ENCODE measurements at places on chromosomes 6 and 20.

GRCh38 chr20:42955713-42956112 is 234.0 kb downstream of the PTPRT start:
- DNase-seq: no peak

DNA sequence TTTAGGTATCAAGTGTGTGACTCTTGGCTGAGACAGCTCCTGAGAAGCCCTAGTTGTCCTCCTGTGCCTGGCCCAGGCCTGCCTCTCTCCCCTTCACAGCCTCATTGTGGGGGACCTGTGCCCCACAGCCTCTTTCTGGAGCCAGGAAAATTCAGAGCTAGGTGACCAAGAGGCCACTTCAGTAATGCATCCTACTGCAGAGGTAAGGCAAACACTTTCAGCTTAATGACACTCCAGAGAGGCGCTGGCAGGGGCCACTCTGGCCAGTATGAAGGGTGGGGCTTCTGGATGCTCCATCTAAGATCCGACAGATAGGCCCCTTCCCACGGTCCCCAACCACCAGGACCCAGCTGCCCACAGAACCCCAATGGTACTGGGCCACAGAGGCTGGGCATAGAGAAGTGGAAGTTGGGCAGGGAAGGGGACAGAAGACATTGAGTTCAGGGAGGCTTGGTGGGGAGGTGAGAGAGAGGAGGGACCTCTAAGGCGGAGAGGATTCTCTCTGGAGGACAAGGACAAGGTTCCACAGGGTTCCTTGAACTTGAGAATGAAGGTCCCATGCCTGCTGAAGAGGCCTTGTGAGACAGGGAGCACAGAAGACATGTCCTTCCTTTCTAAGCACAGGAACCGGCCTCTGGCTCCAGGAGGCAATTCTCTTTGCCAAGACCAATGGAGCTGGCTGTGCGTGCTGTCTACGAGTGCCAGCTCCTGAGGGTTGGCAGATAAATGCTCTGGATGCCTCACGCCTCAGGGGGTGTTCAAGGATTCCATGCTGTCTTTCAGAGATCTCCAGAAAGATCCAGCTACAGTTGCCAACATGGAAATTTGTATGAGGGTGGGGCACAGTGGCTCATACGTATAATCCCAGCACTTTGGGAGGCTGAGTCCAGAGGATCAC is 46.4 kb upstream of the TGM2 start:
- DNase-seq: no peak

DNA sequence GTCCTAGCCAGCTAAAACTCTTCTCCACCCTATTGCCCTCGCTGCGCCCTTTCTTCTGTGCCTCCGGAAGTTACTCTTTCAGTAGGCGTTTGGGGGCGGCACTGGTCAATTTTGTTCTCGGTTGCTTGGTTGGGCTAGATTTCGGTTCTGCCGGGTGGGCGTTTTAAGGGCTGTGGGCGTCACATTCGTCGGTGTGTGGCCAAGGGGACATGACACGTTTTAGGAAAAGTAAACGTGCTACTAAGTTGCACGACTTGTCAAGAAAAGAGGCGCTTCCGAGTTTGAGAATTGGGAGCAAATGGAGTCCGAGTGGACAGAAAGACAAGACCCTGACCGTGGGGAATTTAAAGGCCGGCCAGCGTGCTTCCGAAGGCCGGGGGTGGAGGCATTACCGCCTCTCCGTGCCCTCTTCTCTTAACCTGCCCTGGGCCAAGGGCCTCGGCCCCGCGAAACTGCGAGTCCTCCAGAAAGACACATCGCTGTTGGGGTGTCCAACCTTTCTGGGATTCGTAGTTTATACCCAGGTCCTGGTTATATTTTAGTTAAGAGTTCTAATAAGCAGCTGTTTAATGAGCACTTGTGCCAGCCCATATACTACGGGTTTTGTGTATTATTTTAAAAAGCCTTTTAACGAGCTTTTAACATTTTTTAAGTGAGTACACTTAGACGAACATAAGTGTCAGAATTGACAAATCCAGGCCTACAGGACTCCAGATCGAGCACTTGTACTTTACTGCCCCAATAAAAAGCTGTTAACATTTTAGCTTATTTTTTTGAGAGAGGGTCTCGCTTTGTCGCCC is 664 bp upstream of the BAG6 start:
- DNase-seq: no peak

GRCh38 chr20:63071541-63072181 is 64.9 kb upstream of the BHLHE23 start:
- no peak for DNase-seq

- DNase-seq: no peak
Measured at GRCh38 chr6:168695701-168696100, 254.7 kb downstream of the SMOC2 start.

- peak; percentile 78 for DNase-seq
Measured at GRCh38 chr20:32675223-32675975, 1.7 kb upstream of the C20orf203 start.

- DNase-seq: peak; percentile 54
Measured at GRCh38 chr6:106997392-106998158, 23.0 kb upstream of the CD24 start.

GRCh38 chr6:108650781-108651180 is 90.1 kb downstream of the FOXO3 start:
- DNase-seq: no peak

GRCh38 chr6:54899442-54899841 is 52.9 kb downstream of the FAM83B start:
- no peak for DNase-seq

- DNase-seq: no peak
Measured at GRCh38 chr6:137105375-137105774, 60.6 kb upstream of the IL20RA start.

GRCh38 chr20:56929606-56930005 is 300.5 kb downstream of the TFAP2C start:
- no peak for DNase-seq

- no peak for DNase-seq
Measured at GRCh38 chr20:4117158-4117740, 101.9 kb upstream of the RNF24 start.

DNA sequence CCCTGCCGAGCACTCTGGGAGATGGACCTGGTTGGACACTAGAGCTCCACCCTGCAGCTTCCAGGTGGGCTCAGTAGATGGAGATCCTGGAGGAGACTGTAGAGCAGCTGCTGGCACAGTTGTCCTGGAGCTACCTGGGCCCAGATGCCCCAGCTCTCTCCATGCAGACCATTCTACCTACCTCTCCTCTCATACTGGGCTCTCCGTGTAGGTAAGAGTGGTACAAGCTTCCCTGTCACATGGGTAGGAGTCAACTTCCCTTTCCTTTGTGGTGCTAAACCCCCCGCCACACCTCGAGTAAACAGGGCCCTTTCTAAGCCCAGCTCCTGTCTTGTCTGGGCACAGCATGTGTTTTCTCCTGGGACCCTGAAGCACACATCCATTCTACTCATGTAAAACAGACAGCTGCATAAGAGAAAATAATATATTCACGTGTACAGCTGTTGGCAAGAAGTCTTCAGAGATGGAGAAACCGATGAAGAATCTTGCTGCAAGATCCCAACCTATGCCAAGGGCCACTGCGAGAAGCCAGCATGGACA is 108.1 kb upstream of the DUSP22 start:
- no peak for DNase-seq

- DNase-seq: peak; percentile 51
Measured at GRCh38 chr6:56359201-56359899, 112.0 kb upstream of the COL21A1 start.

DNA sequence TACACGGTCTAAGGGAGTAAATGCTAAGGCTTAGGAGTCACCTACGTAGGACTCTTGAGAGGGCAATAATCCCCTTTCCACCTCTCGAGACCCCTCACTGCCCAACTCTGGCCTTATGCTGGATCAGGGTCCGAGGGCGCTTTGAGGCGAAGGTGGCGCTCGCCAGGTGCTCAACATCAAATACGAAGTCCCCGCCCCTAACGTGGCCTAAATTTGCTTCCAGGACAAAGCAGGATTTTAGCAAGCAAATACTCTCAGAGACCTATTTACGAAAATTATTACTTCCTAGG is 406 bp upstream of the TRIM26 start:
- no peak for DNase-seq

DNA sequence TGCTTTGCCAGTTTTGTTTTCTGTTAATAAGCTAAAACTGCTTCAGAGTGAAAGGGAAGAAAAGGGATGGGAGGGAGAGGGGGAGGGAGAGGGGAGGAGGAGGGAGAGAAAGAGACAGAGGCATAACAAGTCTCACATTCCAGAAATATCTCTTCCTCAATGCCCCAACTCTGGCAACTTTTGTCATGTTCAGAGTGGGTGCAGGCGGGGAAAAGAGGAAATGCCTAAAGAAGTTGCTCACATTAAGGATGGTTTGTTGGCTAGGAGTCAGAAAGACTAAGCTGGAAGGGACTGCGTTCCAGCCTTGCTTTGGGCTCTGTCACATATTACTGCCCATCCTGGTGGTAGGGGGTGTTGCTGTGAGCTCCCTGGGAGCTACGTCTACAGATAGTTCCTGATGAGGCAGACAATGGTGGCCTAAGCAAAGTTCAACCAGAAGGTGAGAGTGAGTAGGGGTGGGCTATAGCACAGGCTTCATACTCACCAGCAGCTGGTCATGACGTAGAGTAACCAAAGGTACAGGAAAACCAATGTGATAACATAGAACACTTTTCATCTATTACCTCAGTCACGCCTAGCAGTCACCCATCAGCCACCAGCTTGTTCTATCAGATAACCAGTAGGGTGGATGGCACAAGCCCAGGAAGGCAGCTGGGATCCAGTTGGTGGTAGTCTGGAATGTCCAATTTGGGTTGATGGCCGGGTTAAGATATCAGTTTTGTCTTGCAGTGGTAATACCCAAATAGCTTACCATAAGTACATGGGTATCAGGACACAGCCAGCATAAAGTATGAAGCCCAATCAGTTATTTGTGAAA is 2.1 kb downstream of the TSPYL4 start:
- no peak for DNase-seq

- DNase-seq: no peak
Measured at GRCh38 chr6:161266513-161267230, 7.2 kb downstream of the AGPAT4 start.

DNA sequence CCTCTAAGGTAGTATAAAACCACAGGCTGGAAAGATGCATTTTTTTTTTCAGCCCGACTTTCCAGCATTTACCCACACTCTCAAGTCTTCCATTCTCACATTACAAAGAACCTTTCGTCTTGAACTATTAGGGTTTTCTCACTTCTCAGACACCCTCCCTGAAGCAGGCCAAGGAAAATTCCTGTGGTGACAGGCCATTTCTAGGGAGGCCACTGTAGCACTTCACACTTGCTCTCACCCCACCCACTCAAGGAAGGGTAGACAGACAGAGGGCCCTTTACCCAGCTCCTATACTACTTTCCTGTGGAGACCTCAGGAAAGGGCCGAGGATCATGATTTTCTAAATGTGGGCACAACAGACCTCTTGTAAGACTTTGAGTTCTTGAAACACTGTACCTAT is 27.7 kb downstream of the KCNS1 start:
- DNase-seq: no peak

GRCh38 chr6:52524918-52525317 is 51.9 kb downstream of the TRAM2 start:
- DNase-seq: no peak

DNA sequence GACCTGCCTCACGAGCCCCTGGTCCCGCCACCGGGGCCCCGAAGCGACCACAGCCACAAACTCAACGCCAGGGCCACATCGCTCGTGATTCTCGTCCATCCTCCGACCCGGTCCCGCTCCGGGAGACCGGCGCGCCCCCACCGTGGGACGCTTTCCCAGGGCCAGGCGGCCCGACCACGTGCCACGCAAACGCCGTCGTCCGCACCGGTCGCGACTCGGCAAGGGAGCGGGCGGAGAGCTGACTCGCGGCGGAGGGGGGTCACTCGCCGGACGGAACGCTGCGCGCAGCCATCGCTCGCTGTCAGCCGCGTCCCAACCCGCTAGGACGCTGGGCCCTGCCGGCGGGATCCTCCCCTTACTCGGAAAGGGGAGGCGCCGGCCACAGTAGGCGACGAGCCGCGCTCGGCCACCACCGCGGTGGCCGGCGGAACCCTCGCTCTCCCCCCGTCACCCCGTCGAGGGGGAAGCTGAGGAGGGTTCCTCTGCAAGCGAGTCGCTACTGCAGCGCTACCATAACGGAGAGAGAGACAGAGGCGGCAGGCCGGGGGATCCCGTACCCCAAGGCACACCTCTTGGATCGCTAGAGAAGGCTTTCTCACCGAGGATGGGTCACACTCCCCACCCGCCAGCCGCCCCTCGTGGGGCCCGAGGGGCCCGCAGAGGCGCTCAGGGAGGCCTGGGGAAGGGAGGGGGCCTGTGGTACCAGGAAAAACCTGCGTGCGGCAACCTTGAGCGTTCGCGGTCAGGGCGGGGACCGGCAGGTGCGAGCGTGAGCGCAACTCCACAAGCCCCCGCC is 511.8 kb upstream of the ZNF337 start:
- DNase-seq: no peak

DNA sequence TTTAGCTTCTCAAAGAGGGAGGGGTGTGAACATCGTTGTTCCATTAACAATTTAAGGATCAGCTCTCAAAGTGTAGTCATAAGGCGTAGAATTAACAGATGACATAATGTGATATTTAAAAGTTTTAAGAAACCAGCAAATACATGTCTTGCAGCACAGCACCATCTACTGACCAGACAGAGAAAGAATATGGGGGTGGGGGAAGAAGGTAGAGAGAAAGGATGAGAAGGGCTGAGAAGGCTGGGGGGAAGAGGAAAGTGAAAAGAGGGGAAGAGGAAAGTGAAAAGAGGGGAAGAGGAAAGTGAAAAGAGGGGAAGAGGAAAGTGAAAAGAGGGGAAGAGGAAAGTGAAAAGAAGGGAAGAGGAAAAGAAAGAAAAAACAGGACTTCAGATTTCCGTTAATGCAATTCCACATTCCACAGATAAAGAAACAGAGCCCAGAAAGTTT is 80.9 kb downstream of the HAO1 start:
- peak; percentile 49 for DNase-seq

- no peak for DNase-seq
Measured at GRCh38 chr20:46433051-46433450, 26.6 kb upstream of the ELMO2 start.

GRCh38 chr20:17024513-17025119 is 202.2 kb upstream of the PCSK2 start:
- no peak for DNase-seq

- DNase-seq: no peak
Measured at GRCh38 chr20:34710568-34710839, 6.4 kb downstream of the TP53INP2 start.

DNA sequence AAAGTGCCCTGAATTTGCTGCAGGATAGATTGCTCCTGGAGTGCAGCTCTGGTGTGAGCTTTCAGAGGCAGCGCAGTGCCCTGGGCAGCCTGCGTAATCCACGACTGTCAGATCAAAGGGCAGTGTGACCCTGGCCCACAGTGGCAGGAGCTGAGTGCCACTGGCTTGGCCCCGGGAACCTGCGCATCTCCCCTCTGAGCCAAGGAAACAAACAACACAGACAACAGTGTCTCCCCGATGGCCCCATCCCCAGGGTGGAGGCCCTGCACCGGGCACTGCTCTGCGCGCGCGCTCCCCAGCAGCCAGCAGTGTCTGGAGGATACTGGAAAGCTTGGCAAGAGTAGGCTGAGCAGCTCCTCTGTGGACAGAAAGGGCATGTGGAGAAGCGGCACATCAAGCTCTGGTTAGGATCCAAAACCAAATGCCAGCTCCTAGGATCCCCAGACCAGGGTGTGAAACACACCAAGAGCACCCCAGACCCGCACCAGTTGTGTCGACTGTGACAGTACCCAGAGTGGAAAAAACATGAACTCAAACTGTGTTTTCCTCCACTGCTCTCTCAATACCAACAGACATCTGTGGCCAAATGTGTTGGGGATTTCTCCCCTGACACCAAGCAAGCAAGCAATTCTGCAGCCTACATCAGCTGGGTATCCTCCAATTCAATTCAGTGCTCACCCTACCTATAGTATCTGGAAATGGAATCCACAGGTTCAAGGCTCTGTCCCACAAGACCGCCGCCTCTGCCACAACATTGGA is 26.7 kb downstream of the RBCK1 start:
- no peak for DNase-seq
